NCI-H2107 (cell line): ENCODE measurements at places on chromosomes 16 and 17.

- no peak for DNase-seq
These were observed 35.8 kb downstream of the SRCIN1 start for GRCh38 chr17:38569701-38570512.

DNA sequence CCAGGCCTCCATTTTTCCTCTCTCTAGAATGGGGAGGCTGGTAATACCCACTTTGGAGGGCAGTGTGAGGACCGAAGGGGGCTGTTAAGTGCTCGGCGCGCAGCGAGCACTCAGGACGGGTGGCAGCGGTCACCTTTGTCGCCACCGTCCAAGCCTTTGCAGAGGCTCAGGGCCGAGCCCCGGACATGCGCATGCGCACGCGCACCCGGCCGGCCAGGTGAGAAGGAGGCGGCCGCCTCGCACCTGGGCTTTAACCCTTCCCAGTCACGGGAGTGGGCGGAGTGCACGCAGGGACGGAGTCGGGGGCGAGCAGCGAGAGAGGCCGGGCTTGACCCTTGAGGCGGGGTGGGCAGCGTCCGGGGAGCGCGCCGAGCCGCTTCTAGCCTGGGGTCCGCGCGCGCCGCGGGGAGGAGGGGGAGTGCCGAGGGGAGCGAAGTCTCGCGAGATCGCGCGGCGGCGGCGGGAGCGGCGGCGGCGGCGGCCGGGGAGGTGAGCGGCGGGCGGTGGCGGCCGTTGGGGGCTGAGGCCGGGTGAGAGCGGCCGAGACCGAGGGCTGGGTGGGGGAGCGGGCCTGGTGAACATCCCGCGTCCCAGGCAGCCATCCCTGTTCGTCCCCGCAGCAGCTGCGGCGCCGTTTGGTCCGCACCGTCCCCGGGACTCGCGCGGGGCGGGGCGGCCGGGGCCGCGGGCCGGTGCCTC lies at the start of gene MRTFB:
MRTFB (plus strand) TSS at position 443 of the 699 bp plus-strand sequence. CDS start 69,288 bp downstream, outside the sequence.
- peak; percentile 6 for DNase-seq

- no peak for DNase-seq
These were observed 128.7 kb downstream of the C16orf78 start for GRCh38 chr16:49502136-49502881.

GRCh38 chr17:79944821-79945391 lies 90.8 kb downstream of the TBC1D16 start:
- DNase-seq, result no peak

GRCh38 chr16:2252806-2253148 lies 1.4 kb upstream of the ECI1 start:
- DNase-seq, result no peak

GRCh38 chr16:12833926-12834325 lies 30.2 kb upstream of the CPPED1 start:
- DNase-seq, result no peak

DNA sequence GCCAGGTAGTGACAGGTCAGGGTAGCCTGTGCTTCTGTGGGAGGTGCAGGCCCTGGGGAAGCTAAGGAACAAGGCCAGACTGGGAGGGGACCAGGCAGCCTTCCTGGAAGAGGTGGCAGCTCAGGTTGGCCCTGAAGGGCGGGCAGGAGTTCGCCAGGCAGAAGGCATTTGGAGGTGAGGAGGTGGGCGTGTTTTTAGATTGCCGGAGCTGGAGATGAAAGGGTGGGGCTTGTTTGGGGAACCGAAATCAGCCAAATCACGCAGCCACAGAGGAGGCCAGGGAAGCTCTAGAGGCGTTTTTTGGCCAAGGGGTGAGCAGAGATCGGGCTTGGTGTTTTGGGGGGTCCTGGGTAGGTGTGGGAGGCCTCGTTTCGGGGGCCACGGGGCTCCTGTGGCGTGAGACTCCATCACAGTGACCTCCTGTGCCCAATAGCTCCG lies 7.6 kb downstream of the ADCY7 start:
- no peak for DNase-seq

- no peak for DNase-seq
These were observed 127.0 kb downstream of the XYLT1 start for GRCh38 chr16:17343728-17344127.

GRCh38 chr17:29252101-29252791 lies 5.6 kb downstream of the CRYBA1 start:
- no peak for DNase-seq
